ENCODE measurements at places on chromosomes 1 and 21.

GRCh38 chr1:147515045-147515869 is 26.0 kb upstream of the BCL9 start:
- H3K27ac ChIP-seq: peak overlapping the region; percentile 61
- H3K4me1 ChIP-seq: peaks cover 18% of the 10 kb centered on the region

- no peak overlapping the region for H3K4me3 ChIP-seq
- no peaks in the 10 kb centered on the region for H3K36me3 ChIP-seq
- DNase-seq: peak; percentile 50
- H3K4me1 ChIP-seq: no peaks in the 10 kb centered on the region
Measured at GRCh38 chr1:105793536-105794146, 1262.8 kb upstream of the PRMT6 start.

DNA sequence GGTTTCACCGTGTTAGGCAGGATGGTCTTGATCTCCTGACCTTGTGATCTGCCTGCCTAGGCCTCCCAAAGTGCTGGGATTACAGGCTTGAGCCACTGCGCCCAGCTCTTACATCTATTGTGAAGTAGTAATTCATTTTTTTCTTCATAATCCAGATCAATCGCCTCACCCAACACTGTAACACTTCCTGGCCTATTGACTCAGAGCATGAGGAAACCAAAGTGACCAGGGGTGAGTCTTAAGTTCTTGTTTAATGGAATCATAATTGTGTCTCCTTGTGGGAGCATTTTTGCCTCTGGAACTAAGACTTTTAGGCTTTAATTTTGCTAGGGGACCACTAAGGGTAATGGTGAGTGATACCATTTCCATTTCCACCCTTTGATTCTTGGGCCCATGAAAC is 27.4 kb downstream of the TNFSF18 start:
- no peaks in the 10 kb centered on the region for H3K4me1 ChIP-seq
- H3K4me3 ChIP-seq: no peak overlapping the region
- peaks cover 4% of the 10 kb centered on the region for H3K27me3 ChIP-seq
- no peaks in the 10 kb centered on the region for H3K36me3 ChIP-seq
- H3K27ac ChIP-seq: no peak overlapping the region
- no peak for DNase-seq

GRCh38 chr1:11068600-11069473 is 9.0 kb upstream of the SRM start:
- H3K4me3 ChIP-seq: no peak overlapping the region
- H3K27ac ChIP-seq: peak overlapping the region; percentile 38
- DNase-seq: no peak
- H3K27me3 ChIP-seq: no peaks in the 10 kb centered on the region
- H3K4me1 ChIP-seq: peaks cover 7% of the 10 kb centered on the region
- H3K36me3 ChIP-seq: peaks cover 69% of the 10 kb centered on the region

DNA sequence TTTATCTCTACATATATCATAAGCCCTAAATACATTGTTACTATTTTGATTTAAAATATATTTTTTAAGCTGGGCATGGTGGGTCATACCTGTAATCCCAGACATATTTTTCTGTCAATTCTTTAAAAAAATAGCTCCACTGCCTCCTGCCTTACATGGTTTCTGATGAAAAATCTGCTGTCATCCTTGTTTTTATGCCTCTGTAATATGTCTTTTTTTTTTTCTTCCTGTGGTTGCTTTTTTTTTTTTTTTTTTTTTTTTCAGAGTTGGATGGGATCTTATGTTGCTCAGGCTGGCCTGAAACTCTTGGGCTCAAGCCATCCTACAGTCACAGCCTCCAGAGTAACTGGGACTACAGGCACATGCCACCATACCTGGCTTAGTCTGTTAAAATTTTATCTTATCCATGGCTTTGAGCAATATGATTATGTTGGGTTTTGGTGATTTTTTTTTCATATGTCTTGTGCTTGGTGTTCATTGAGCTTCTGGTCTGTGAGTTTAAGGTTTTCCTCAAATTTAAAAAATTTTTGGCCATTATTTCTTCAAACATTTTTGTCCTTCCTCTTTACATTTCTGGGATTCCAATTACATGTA is 12.4 kb upstream of the EDARADD start:
- H3K36me3 ChIP-seq: peaks cover 2% of the 10 kb centered on the region
- H3K4me3 ChIP-seq: no peak overlapping the region
- no peak for DNase-seq
- peaks cover 3% of the 10 kb centered on the region for H3K4me1 ChIP-seq
- H3K27ac ChIP-seq: no peak overlapping the region

DNA sequence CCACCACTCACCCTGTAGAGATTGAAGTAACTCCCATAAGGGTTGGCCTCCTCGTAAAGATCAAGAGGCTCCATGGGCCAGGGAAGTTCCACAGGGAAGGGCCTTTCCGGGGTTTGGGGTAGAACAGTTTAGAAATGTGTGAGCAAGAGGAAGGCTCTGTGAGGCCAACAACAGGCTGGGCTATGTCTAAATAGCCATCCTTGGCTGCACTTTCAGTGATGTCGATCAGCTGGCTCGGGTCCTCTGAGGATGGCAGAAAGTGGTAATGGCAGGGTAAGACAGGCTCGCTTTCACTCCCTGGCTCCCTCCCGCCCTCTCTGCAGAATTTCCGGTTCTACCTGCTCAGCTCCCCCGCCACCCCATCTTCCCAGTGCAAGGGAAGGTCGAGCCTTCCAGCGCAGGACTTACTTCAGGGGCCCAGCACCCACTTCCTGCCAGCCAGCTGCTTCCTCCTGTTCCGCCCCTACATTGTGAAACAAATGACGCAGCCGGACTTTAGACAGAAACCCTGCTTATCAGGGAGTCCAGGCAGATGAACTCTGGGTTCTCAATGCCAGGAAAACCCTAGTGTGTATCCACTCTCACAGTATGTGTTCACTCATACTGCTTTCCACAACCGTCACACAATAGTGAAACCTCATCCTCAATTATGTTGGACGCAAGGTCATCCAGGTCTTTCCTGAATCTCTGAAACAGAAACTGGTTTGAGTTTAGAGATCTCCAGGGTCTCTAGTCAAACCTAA is 7.3 kb downstream of the F11R start:
- DNase-seq: peak; percentile 82
- H3K27me3 ChIP-seq: no peaks in the 10 kb centered on the region
- peaks cover 31% of the 10 kb centered on the region for H3K4me1 ChIP-seq
- peak overlapping the region; percentile 70 for H3K4me3 ChIP-seq

GRCh38 chr1:1558591-1558990 is 16.1 kb downstream of the SSU72 start:
- H3K27ac ChIP-seq: no peak overlapping the region
- peaks cover 5% of the 10 kb centered on the region for H3K4me1 ChIP-seq
- no peak overlapping the region for H3K4me3 ChIP-seq
- no peak for DNase-seq
- H3K36me3 ChIP-seq: peaks cover 16% of the 10 kb centered on the region

- no peak overlapping the region for H3K4me3 ChIP-seq
- H3K36me3 ChIP-seq: no peaks in the 10 kb centered on the region
- DNase-seq: peak; percentile 78
- H3K27me3 ChIP-seq: peaks cover 7% of the 10 kb centered on the region
- no peaks in the 10 kb centered on the region for H3K4me1 ChIP-seq
- no peak overlapping the region for H3K27ac ChIP-seq
Measured at GRCh38 chr1:41416552-41417334, 55.5 kb downstream of the FOXO6 start.

- no peak overlapping the region for H3K4me3 ChIP-seq
- no peak for DNase-seq
- no peak overlapping the region for H3K27ac ChIP-seq
Measured at GRCh38 chr1:111571987-111572386, 47.6 kb upstream of the RAP1A start.

- H3K4me1 ChIP-seq: peaks cover 3% of the 10 kb centered on the region
- H3K27ac ChIP-seq: no peak overlapping the region
- no peak overlapping the region for H3K4me3 ChIP-seq
- DNase-seq: no peak
- H3K36me3 ChIP-seq: no peaks in the 10 kb centered on the region
Measured at GRCh38 chr1:2028870-2029560, 9.9 kb downstream of the GABRD start.

GRCh38 chr1:30477588-30477987 is 245.8 kb downstream of the MATN1 start:
- H3K27me3 ChIP-seq: peaks cover 8% of the 10 kb centered on the region
- H3K4me3 ChIP-seq: no peak overlapping the region
- H3K27ac ChIP-seq: no peak overlapping the region
- no peak for DNase-seq

DNA sequence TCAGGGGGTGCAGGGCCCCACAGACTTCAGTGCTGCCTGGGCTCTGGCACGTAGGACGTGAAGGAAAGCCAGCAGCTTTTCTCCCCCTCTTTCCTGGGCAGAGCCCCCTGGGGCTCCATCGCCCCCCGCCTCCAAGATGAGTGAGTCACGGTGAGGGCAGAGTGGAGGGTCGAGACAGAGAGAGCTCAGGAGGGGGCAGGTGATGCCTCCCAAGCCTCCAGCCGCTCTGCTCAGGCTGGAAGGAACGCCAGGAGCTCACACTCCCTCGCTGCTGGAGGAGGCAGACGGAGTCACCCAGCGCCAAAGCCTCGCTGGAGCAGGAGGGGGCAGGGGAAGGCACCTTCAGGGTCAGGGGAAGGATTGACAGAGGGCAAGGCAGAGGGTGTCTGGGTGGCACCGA is 119.5 kb downstream of the CASZ1 start:
- H3K4me1 ChIP-seq: no peaks in the 10 kb centered on the region
- no peak overlapping the region for H3K4me3 ChIP-seq
- H3K27ac ChIP-seq: no peak overlapping the region
- no peak for DNase-seq

DNA sequence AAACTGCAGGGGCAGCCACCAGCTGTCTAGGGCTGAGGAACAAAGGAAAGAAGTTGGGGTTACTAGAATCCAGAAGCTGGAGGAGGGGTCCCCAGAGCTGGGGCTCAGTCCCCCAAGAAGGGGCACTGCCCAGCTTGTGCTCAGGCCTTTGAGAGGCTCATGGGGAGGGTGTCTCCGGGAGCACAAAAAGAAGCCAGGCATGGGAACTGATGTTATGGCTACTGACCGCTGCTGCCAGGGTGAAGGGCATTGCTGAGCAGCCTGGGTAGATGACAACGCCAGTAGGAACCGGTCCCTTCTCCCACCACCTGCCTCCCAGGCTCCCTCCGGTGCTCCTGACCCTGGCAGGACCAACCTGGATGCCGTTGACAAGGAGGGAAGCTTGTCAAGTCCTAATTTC is 762.5 kb upstream of the TPTE start:
- no peak overlapping the region for H3K4me3 ChIP-seq
- H3K27ac ChIP-seq: no peak overlapping the region
- H3K4me1 ChIP-seq: no peaks in the 10 kb centered on the region
- no peaks in the 10 kb centered on the region for H3K36me3 ChIP-seq

GRCh38 chr1:192631749-192632148 is 4.2 kb upstream of the RGS13 start:
- no peak overlapping the region for H3K27ac ChIP-seq
- no peak for DNase-seq
- no peaks in the 10 kb centered on the region for H3K36me3 ChIP-seq

GRCh38 chr1:243841507-243841906 is 8.5 kb downstream of the AKT3 start:
- no peak overlapping the region for H3K27ac ChIP-seq
- DNase-seq: no peak
- no peak overlapping the region for H3K4me3 ChIP-seq
- peaks cover 12% of the 10 kb centered on the region for H3K36me3 ChIP-seq
- H3K4me1 ChIP-seq: peaks cover 44% of the 10 kb centered on the region

GRCh38 chr1:109149874-109150601 is 36.1 kb downstream of the ELAPOR1 start:
- no peaks in the 10 kb centered on the region for H3K36me3 ChIP-seq
- H3K27ac ChIP-seq: no peak overlapping the region
- no peaks in the 10 kb centered on the region for H3K4me1 ChIP-seq
- no peaks in the 10 kb centered on the region for H3K27me3 ChIP-seq
- DNase-seq: no peak

- H3K4me3 ChIP-seq: no peak overlapping the region
- peaks cover 19% of the 10 kb centered on the region for H3K27me3 ChIP-seq
- no peaks in the 10 kb centered on the region for H3K36me3 ChIP-seq
- DNase-seq: no peak
Measured at GRCh38 chr1:30262158-30262557, 461.2 kb downstream of the MATN1 start.

DNA sequence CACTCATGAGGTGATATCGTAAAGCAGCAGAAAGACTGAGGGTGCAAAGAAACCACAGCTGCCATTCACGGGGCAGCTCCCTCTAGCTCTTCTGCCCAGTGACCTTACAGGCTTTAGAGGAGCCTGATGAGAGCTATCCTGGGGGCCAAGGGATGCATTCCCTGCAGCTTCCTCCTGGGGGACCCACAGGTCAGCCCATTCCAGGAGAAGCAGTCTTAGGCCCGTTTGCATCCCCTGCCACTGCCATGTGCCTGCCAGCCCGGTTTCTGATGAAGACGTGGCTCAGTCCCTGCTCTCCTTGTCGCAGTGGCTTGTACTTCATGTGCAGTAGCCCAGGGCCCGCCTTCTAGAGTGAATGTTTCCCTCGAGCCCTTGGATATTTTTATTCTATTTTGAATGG is 22.8 kb downstream of the ATP5PO start:
- no peak for DNase-seq
- no peak overlapping the region for H3K4me3 ChIP-seq
- H3K27me3 ChIP-seq: peaks cover 6% of the 10 kb centered on the region
- H3K36me3 ChIP-seq: no peaks in the 10 kb centered on the region
- no peak overlapping the region for H3K27ac ChIP-seq

DNA sequence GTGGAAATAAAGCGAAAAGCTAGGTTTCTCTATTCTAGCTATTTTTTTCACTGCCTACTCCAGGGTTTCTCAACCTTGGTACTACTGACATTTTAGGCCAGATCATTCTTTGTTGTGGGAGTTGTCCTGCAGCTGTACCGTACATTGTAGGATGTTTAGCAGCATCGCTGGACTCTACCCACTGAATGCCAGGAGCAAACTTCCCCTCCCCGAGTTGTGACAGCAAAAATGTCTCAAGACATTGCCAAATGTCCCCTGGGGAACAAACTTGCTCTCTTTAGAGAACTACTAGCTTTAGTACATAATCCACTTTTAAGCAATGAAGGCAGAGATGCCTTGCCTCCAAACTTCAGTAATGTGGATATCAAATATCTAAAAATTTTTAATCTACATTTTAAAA is 122.8 kb downstream of the PLPPR5 start:
- H3K27ac ChIP-seq: no peak overlapping the region
- no peaks in the 10 kb centered on the region for H3K4me1 ChIP-seq

DNA sequence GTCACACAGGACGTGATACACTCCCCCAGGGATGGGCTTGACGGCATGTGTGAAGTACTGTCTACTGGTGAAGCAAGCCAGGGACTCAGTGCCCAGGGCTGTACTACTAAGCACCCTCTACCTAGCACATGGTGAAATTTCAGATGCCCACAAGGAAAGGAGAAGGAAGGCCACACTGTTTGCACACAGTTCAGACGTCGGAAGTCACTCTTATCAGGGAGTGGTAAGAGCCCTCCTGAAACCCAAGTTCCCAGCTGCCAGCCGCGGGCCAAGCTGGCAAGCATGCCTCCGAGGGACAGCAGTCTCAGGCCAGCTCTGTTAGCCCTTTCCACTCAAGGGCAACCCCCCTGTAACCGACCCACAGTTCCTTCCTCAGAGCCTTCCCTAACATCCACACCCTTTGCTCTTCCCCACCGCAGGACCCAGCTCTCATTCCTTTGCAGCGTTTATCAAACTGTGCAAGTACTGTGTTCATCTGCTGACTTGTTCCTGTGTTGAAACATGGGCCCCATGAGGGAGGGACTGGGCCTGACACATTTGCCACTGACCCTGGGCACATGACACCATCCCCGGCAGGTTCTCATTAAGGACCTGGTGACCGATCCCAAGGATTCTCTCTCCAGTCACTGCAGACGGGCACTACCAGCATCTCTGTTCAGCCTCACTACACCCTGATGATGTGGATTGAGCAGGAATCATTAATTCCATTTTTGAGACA is 58.5 kb downstream of the SLC66A1 start:
- H3K36me3 ChIP-seq: peaks cover 9% of the 10 kb centered on the region
- peaks cover 7% of the 10 kb centered on the region for H3K4me1 ChIP-seq
- H3K27ac ChIP-seq: no peak overlapping the region
- no peak for DNase-seq
- H3K4me3 ChIP-seq: no peak overlapping the region
